ENCODE measurements at places on chromosomes 12 and 14.

DNA sequence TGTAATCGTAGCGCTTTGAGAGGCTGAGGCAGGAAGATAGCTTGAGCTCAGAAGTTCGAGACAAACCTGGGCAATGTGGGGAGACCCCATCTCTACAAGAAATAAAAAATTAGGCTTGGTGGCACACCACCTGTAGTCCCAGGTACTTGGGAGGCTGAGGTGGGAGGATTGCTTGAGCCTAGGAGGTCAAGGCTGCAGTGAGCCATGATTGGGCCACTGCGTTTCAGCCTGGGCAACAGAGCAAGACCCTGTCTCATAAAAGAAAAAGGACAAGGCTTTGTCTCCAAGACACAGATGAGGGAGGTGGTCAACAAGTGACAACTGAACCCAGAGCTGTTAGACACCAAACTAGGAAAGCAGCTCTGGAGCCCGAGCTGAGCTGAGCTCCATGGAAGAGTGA lies 14.5 kb upstream of the TAMALIN start:
- no peak for DNase-seq

GRCh38 chr12:44709166-44709565 lies 166.9 kb downstream of the NELL2 start:
- DNase-seq, result no peak

- no peak for DNase-seq
Observed at GRCh38 chr12:88172844-88173407, 30.8 kb downstream of the TMTC3 start.

DNA sequence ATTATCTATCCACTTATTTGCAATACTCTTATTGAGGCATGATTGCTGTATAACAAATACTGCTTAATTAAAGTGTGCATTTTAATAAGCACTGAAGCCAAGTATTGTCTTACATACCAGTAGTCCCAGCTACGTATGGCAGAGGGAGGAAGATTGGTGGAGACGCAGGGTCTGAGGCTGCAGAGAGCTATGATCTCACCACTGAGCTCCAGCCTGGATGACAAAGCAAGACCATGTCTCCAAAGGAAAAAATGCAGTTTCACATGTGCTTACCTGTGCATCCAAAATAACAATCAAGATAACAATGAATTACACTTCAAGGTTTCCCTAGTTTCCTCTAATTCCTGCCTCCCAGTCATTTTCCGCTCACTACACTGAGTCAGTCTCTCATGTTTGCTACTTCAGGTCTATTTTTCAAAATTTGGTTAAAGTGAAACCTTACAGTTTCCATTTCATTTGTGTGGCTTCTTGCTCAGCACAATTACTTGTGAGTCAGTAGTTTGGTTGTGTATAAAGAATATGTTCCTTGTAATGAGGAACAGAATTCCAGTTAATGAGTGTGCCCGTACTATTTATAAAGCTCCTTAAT lies 1250.1 kb downstream of the TMEM121 start:
- DNase-seq, result no peak

GRCh38 chr14:89178800-89179535 lies 238.1 kb downstream of the FOXN3 start:
- no peak for DNase-seq

- no peak for DNase-seq
Observed at GRCh38 chr14:32786886-32787285, 151.8 kb upstream of the NPAS3 start.

DNA sequence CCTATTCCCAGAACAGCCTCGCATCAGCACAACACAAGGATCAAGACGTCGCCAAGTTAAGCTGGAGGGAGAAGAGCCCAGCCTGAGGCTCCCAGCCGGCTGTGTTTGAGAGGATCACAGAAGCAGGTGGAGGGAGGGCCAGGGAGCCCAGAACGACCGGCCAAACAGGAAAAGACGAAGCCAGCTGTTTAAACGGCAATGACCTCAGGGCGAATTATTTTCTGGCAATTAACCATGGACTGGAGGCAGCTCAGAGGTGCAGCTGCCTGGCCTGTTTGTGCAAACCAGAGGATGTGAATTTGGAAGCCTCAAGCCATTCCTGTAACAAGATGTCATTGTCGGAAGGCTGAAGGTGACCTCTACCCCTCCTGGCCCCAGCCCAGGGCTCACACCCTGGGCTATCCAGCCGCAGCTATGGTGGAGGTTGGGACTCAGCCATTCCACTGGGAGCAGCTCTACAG lies 175.8 kb upstream of the PRMT8 start:
- DNase-seq, result no peak

DNA sequence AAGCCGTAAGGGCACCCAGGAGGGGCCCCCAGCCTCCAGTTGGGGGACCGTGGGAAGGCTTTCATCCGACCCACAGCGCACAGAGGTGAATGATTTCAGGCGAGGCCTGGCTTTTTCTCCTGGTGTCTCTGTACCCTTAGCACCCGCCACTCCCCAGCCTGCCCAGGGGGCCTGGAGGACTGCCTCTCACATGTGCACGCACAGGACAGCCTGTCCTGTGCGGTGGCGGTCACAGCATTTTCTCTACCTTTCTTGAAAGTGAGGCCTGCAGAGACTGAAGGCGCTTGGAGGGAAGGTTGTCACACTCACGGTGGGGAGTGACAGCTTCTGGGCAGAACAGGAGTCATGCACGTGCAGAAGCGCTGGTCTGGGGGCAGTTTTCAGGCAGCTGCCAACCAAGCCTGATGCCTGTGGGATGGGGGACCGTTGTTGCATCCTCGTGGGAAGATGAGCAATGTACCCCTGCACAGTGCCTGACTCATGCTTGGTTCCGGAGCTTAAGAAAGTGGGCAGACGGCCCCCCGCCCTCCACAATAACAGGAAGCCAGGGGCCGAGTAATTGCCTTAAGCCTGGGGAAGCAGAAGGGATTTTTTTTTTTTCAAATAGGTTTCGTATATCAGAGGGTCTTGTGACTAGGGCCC lies 148.1 kb downstream of the TSPAN9 start:
- peak; percentile 56 for DNase-seq

DNA sequence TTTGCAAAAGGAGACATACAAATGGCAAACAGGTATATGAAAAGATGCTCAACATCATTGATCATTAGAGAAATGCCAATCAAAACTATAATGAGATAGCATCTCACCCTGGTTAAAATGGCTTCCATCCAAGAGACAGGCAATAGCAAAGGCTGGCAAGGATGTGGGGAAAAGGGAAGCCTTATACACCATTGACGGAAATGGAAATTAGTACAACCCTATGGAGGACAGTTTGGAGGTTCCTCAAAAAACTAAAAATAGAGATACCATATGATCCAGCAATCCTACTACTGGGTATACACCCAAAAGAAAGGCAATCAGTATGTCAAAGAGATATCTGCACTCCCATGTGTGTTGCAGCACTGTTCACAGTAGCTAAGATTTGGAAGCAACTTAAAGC lies 17.3 kb upstream of the CKAP4 start:
- no peak for DNase-seq

DNA sequence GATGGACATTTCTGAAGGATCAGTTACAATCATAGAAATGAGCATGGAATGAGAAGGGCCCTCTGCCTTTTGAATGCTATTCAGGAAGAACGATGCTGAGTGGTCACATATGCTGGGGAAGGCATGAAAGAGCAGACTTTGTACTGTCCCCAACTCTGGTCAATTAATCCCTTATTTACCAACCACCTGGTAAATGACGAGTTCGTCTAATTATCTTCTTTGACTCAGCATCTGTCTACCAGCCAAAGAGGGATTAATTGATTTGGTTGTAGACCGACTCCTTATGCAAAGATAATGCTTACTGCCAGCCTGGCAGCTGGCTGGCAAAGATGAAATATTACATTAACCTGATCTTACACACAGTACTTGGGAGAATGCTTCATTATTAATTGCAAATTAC lies 152.2 kb downstream of the CHST11 start:
- DNase-seq, result peak; percentile 98

DNA sequence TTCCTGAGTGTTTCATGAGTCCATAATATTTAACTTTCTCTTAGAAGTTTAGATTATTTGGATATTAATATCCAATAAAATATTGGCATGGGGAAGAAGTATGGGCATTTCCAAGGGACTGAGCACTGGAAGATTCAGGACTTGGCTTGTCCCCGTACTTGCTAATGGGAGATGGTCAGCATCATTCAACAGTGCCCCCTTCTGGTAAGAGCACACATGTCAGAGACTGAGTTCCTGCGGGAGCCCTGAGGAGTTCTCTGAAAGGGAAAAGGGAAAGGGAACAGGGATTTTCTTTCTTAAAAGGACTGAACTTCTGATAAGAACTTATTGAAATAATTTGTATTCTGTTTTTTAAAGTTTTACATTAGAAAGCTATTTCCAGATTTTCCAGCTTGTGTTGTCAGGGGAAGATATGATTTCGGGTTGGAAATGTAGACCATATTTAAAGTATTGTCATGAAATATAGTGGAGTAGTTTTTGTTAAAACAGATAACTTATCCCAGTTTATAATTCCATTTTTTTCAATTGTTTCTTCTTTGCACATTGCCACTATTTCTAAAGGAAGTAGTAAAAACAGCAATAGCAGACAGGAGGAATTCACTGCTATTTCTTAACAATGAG lies 59.8 kb upstream of the C12orf71 start:
- peak; percentile 9 for DNase-seq

DNA sequence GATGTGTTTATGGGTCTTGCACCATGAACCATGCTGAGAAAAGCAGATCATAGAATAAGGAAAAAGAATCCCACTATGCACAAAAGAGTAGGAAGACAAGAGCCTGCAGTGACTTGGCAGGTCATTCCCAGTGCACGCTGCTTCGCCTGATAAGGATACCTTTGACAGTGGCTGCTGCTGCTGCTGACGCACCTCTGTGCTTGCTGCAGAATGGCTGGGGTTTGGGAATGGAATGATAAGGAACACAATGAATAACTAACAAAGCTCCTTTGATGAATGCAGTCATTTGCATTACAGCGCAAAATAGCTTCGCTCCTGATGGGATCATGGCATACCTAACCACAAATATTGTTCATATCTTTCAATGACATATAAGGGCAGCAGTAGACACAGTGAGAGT lies 278.7 kb downstream of the PDZRN4 start:
- no peak for DNase-seq

DNA sequence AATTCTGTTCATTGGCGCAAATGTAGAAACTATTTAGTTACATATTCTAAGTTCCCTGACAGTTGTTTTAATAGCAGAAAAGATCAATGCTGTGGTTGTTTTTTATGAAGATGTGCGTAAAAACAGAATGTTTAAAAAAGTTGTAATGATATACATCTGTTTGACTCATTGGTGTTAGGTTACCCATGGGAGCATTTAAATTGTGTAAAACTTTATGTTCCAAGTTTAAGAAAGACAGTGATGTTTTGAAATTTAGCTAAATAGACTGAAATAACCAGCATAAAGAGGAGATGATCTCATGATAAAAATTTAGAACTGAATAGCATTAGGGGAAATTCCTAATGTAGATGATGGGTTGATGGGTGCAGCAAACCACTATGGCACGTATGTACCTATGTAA lies 3.6 kb downstream of the PELI2 start:
- DNase-seq, result no peak

- no peak for DNase-seq
Observed at GRCh38 chr12:124687174-124687902, 119.9 kb upstream of the NCOR2 start.
